ENCODE measurements at places on chromosomes 4 and X. TPM values are rescaled to one million over a fixed set of nuclear protein-coding genes. Genes with fewer than 3 reads are reported as not detected.

CAPN6 gene
- total RNA-seq: under 0.01 TPM

CT45A10 gene
- total RNA-seq: not detected

CCNA2 gene
- total RNA-seq: 32.2 TPM

GAGE10 gene
- total RNA-seq: not detected

BEX5 gene
- total RNA-seq: 0.33 TPM

IL9R gene
- under 0.01 TPM for total RNA-seq

TMEM192 gene
- 7.9 TPM for total RNA-seq

KLHL34 gene
- total RNA-seq: under 0.01 TPM

TNIP3 gene
- total RNA-seq: 0.25 TPM

GYPA gene
- total RNA-seq: not detected

LEF1 gene
- 0.33 TPM for total RNA-seq

ARX gene
- not detected for total RNA-seq

FOXP3 gene
- total RNA-seq: not detected

ASIC5 gene
- not detected for total RNA-seq

SPINK2 gene
- total RNA-seq: not detected

HTN3 gene
- total RNA-seq: not detected

DRP2 gene
- total RNA-seq: 1.7 TPM

SLC49A3 gene
- 1.00 TPM for total RNA-seq

GAB1 gene
- total RNA-seq: 12.5 TPM

DGKK gene
- total RNA-seq: not detected

ZDHHC15 gene
- 0.11 TPM for total RNA-seq

F8A3 gene
- not detected for total RNA-seq

PFKFB1 gene
- not detected for total RNA-seq

GPRASP1 gene
- 8.6 TPM for total RNA-seq

SORBS2 gene
- 3.1 TPM for total RNA-seq

CT47B1 gene
- not detected for total RNA-seq

TMPRSS11D gene
- total RNA-seq: under 0.01 TPM

CT45A1 gene
- not detected for total RNA-seq

STPG2 gene
- total RNA-seq: not detected

DDX53 gene
- not detected for total RNA-seq

GAGE12E gene
- not detected for total RNA-seq

DBET gene
- total RNA-seq: not detected

SPANXD gene
- total RNA-seq: not detected

FAM200B gene
- 12.3 TPM for total RNA-seq

STX18 gene
- total RNA-seq: 45.4 TPM

PCDH10 gene
- total RNA-seq: 1.7 TPM

GUCY2F gene
- 0.11 TPM for total RNA-seq

FAAH2 gene
- not detected for total RNA-seq

MAGEC1 gene
- not detected for total RNA-seq

BMP3 gene
- total RNA-seq: under 0.01 TPM

VSIG1 gene
- not detected for total RNA-seq

WDR17 gene
- total RNA-seq: 4.3 TPM

CNKSR2 gene
- total RNA-seq: 2.4 TPM
